ENCODE measurements at places on chromosomes 11 and 22.

DNA sequence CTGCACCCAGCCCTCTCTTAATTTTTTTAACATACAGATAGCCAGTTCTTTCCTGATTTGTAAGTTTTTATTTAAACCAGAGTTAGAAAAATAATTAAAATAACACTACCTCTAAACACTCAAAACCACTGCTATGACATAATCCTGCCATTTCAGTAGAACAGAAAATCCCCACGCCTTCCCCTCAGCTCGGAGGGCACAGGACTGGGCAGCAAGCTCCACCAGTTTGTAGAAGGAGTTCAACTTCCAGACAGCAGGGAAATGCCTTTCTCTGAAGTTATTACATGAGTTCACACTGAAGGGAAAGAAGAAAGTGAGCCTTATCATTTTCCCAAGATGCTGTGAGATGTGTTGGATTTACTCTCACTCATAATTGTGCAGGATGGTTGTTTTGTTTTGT lies 114.4 kb downstream of the MRTFA start:
- DNase-seq, result no peak

DNA sequence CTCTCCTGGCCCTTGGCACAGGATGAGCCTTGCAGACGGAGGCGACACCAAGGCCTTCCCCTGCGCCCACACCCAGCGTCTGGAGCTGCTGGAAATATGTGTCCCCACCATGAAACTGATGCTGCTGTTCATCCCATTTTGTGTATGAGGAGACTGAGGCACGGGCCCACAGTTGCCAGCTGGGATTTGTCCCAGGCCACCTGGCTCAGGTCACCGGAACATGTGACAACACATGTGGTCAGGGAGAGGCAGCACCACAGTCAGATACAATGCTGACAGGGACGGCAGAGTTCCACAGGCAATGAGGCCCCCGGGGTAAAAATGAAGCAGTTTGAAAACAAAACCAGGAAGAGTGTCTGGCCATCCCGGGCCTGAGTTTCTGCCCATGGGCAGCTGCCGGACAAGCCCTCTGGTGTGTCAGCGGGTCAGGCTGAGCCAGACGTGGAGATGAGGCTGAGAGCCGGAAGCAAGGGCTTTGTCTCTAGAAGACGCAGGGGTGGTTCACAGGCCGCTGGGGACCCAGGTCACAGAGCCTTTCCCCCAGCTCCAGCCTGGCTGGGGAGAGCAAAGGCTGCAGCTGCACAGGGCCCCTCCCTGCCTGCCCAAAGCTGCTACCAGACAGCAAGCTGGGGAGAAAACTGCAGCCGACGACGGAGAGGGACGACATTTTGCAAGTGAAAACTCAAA lies 80.7 kb downstream of the CDKN1C start:
- no peak for DNase-seq

DNA sequence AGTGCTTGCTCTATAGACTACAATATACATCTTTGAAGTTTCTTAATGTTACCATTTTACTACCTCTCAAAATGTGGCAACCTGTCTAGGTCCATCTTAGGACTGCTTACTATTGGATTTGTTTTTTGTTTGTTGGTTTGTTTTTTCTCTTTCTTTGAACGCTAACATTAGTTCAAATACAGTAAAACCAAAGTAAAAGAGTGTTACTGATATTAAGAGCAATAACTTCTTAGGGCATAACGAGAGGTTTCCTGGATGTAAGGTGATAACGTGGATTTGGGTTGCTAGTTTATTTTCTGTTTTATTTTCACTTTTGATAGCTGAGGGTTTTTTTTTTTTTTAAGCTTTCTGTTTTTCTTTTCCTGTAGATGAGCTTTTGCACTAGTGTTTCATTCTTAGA lies 43.6 kb downstream of the TMEM135 start:
- DNase-seq, result no peak

DNA sequence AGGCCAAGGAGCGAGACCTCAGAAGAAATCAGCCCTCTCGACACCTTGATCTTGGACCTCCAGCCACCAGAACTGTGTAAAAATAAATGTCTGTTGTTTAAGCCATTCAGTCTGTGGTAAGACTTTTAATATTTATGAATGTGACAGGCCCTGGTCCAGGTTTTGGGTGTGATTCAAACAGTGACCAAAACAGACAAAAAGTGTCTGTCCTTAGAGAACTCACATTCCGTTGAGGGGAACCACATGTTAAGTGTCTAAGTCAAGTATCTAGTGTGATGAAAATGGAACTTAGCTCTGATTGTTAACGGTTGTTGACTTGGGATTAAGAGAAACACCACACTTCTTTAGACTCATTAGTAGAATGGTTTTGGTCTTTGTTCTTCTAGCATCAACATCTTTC lies 22.2 kb downstream of the ATXN10 start:
- DNase-seq, result no peak

DNA sequence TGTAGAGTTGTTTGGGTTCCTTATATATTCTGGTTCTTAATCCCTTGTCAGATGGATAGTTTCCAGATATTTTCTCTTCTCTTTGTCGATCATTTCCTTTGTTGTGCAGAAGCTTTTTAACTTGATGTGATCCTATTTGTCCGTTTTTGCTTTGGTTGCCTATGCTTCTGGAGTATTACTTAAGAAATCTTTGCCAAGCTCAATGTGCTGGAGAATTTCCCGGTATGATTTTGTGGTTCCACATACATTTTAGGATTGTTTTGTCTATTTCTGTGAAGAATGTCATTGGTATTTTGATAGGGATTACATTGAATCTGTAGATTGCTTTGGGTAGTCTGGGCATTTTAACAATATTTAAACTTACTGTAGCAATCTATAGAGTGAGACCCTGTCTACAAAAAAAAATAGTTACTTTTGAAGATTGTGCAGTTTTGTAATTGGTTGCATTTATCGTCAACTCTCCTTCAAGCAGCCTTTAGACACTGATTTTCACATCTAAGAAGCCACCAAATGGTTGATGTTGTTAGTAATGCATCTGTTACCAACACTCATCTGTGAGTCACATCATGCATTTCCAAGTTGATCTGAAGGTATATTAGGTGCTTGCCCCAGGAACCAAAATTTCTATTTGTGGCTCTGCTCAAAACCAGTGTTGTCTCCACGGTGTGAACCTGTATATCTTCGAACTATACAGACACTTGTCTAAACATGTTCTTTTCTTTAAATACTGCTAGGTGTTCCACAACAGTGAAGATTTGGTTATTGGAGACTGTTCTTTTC lies 21.4 kb downstream of the XRCC6 start:
- no peak for DNase-seq

- DNase-seq, result no peak
Observed at GRCh38 chr11:126345283-126345682, 10.2 kb upstream of the ST3GAL4 start.

DNA sequence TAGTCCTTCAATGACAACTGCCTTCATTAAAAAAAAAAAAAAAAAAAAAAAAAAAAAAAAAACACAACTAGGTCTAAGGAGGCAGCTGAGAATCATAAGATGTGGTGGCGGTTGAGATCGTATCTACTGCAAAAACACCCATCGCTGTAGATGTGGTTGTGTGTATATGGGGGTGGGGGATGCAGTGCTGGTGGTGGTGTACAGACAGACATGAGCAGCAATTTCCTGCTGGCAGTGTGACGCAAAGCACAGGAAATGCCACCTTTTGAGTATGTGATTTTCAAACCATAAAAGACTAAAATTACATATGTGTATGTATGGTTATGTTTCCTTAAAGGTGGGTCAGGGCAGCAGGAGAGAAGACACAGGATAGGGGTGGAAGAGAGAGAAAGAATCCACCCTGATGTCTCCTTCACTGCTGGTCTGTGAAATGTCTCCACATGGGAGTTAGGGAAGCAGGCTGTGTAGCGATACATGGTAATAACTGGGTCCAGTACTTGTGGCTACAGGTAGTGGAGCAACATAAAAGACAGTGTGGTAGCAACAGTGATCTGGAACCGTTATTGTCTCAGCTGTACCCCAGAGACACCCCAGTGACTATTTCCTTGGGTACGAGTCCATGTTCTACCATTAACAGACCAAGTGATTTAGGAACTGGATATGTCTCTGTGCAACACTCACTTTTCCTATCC lies 57.9 kb downstream of the SYTL2 start:
- DNase-seq, result no peak

DNA sequence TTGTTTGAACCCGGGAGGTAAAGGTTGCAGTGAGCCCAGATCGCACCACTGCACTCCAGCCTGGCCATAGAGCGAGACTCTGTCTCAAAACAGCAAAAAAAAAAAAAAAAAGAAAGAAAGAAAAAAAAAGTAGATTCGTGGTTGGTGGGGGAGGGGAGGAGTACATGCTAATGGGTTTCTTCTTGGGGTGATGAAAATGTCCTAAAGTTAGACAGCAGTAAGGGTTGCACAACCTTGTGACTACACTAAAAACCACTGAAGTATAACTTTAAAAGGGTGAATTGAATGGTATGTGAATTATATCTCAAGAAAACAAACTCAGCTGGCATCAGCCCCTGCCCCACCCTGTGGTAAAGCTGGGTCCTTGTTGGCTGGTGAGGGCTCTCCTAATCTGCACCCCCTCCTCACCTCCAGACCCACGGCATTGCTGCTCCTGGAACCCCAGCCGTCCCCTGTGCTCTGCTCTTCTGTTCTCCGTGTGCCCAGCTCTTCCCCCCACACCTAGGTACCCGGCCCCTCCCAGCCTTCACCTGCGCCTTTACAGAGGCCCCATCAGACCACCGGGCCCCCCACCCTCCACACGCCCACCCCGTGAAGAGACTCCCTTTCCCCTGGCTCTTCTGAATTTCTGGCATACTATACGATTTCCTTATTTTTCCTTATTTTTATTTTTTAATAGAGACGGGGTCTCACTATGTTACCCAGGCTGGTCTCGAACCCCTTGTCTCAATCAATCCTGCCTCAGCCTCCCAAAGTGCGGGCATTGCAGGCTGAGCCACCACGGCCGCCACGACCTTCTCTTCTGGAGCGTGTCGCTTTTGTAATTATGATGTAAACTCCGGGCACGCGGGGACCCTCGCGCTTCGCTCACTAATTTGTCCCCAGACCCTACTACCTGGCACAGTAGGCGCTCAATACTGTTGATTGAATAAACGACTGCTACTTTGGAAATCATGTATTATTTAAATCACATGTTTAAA lies 924 bp upstream of the FADD start:
- no peak for DNase-seq

GRCh38 chr11:57390535-57390934 lies at the start of gene PRG2:
Gene PRG2, minus strand, starts transcription at chr11:57390650. Its CDS starts 706 bp downstream, at chr11:57389944.
- no peak for DNase-seq

DNA sequence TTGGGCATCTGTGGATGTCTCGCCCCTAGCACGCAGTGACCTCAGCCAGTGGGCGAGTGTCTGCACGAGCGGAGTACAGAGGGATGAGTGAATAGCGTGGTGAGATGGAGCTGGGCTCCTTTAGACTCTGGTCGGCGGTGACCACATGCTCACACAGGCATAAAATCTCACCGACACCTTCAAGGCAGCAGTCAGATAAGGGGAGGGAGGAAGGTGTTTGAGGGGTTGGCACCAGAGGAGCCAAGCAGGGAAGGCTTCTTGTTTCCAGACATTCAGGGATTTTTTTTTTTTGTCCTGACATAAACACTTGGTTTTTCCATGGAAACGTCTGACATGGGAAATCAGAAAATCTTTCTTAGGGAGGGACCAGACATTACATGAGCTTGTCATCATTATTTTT lies 35.8 kb downstream of the GRIK4 start:
- no peak for DNase-seq

DNA sequence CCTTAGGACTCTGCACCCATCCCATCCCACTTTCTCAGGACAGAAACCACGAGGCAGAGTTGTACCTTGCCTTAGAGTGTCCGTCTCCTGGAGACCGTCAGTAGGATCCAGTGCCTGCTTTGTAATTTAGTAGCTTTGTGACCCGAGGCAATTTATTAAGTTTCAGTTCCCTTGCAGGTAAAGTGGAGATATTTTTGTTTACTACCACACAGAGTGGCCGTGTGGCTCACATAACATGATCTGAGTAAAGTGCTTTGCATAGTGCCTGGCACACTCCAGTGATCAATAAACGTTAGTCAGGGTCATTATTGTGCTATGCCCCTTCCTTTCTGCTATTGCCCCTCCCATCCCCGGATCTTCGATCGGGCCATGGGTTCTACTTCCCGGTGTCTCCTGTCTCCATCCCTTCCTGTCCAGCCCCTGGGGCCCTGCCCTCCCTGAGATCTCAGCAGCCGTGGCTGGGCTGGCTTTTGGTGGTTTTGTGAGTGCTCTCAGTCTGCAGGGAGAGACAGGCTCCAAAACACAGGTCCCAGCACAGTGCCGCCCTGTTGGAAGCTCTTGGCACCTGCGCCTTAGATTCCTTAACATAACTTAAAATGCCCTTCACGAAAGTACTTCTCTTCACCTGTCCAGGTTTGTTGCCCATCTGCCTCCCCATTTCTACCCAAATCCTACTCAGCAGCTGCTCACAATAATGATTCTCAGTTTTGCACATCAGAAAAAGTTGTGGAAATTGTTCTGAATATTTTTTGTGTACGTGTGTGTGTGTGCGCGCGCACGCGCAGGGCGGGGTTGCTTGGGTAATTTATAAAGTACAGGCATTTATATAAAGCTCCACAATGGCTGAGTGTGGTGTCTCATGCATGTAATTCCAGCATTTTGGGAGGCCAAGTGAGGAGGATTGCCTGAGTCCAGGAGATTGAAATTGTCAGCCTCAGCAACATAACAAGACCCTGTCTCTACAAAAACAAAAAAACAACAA lies 753.7 kb downstream of the NTM start:
- DNase-seq, result no peak

GRCh38 chr22:39699631-39700360 lies 129.2 kb downstream of the CACNA1I start:
- DNase-seq, result no peak

DNA sequence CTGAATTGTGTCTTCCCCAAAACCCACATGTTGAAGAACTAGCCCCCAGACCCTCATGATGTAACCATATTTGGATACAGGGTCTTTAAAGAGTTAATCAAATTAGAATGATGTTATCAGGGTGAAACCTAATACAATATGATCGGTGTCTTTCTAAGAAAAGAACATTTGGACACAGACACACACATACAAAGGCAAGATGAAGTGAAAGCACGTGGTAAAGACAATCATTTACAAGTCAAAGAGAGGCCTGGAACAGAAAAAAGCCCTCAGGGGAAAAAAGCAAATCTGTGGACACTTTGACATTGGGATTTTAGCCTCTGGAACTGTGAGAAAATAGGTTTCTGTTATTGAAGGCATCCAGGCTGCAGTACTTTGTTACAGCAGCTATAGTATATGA lies 733.4 kb downstream of the JRKL start:
- no peak for DNase-seq

DNA sequence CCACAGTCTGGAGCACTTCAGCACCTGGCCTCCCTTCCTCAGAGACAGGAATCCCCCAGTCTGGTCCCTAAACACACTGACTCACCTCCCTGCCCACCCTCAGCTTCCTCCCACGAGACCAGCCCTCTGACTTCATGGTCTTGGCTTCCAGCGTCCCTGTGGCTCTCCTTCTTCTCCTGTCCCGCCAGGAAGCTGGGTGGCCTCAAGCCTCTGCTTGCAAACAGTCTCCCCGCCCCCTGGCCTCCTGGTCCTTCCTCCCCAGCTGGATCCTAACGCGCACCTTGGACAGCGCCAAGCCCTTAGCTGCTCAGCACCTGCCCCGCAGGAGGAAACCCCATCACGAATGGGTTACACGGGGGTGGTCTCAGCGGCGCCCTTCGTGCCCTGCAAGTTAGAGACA lies 4.5 kb downstream of the NCF4 start:
- DNase-seq, result no peak

- DNase-seq, result no peak
Observed at GRCh38 chr22:25942856-25943411, 200.9 kb downstream of the MYO18B start.

- DNase-seq, result no peak
Observed at GRCh38 chr22:24068377-24068680, 57.2 kb downstream of the CABIN1 start.

GRCh38 chr11:1887451-1888346 lies 4.0 kb downstream of the PRR33 start:
- DNase-seq, result no peak
